ENCODE measurements at places on chromosomes 7 and 10.

- no peak for DNase-seq
Observed at GRCh38 chr7:49639808-49640207, 133.6 kb upstream of the VWC2 start.

GRCh38 chr7:12386313-12386740 is 17.3 kb downstream of the VWDE start:
- no peak for DNase-seq

DNA sequence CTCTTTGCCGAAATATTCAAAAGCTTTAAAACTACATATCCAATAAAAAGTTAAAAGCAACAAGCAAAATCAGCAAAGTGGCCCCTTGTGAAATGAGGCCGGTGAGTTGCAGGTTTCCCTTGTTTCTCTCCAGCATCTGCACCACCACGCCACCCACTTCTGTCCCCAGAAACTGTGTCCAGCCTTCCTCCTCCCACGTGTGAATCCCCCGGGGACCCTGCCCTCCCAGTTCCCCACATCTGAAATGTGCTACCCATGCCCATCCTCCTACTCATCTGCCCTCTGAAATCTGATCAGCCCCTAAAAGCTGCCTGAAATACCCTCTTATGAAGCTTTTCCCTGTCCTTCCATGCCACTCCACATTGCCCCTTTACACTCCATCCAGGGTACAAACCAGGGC is 3.8 kb downstream of the ALOX5 start:
- DNase-seq = no peak

DNA sequence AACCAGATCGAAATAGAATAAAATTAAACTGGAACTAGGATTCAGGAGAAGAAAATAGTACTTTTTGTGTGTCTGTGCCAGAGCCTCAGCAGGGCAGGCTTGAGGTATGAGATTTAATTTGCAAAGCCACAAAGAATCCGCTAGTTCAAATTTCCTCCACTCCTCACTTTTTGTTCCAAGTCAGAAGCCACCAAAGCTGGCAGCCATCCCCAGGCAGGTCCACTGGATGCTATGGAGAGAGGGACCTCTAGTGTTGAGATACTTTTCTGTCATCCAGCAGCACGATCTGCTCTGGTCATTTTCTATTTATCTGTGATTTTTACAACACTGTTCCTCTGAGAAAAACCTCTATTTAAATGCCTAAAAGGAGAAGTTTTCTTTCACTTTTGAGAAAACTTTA is 147.9 kb upstream of the FRMD4A start:
- peak; percentile 77 for DNase-seq

Measured in left kidney (tissue), 8 donors.